Hematopoietic multipotent progenitor cell treated with erythropoietin and hydrocortisone succinate and interleukin-3 and kit ligand, for 17 days (in vitro differentiated cells): ENCODE measurements at places on chromosomes 2 and 18.

DNA sequence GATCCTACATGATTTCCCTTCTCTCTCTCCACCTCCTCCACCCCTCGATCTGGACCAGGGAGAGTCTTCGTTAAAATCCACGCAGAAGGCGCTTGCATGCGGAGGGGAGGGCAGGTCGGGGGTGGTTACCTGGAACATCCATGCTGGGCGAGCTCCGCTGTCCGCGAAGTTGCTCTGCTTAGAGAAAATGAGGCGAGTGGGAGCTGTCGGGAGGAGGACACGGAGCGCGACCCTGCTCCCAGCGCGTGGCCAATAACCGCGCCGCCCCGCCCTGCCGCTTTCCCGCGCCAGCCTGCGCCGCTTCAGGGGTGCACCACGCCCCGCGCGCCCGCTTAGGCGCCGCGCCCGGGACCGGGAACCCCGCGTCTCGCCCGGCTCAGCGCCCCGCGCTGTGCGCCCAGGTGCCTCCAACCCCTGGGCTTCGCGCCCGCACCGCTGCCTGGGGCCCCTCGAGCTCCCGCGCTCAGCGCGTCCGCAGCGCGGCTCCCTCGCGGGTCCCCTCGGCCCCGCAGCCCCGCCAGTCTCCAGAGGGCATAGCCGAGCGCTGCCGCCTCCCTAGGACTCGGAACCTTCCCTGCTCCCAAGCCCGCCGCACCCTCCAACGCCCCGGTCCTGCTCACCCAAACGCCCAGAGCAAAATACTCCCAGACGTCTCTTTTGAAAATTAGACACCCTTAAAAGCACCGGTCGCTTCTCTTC, 636 bp downstream of the CBLN2 start:
- no peak for DNase-seq

DNA sequence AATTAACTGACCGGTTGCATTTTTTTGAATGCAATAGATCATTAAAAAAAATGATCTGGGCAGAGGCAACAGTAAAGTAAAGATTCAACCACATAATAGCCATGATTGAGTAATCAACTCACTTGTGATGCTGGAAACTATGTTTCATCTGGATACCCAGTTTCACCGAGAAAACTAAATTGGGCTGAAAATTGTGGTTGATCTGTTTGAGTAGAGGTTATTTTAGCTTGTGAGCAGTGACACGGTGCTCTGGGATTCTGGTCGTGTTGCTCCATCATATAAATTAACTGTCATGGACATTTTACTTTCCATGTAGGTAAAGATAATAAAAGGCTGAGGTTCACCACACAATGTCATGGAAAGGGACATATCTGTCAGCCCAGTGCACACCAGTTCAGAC, 58.7 kb downstream of the CD226 start:
- no peak for DNase-seq

- DNase-seq = no peak
Observed at GRCh38 chr2:190847504-190848081, 33.0 kb upstream of the GLS start.

DNA sequence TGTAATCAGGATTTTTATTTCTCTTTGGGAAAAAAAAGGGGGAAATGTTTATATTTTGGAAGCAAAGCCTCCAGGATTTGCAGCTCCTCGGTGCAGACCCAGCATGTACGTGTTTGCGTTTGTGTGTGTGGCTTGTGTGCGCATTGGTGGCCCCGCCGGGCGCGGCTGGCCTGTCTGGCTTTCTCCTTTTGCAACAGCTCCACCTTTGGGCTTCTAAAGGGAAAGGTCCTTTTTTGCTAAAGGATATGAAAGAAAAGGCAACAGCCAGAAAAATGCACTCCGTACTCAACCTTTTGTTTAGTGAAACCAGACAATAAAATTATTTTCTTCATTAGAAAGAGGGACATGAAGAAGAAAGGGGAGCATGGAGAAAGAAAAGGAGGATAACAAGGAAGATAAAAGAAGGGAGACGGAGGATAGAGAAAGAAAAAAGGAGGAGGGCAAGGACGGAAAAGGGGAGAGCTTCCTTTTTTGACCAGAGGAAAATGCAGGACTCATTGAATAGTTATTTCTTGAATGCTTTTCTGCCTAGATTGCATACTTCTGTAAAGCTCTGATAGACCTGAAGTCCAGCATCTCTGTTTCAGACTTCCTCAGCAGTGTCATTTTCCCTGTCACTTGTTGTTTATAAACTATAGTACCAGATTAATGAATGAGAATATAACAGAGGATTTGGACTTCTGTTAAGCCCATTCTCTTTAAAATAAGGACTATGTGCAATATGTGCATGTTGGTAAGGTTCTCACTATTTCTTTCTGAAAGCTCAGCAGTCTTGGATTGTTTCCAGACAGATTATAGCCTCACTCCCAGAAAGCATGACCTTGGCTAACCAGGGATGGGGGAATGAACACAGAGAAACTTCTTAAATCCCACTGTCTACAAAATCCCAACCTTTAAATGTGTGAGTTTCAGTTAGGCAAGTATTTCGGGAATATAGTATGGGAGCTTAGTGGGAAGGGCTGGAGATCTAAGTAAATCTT, 563.1 kb upstream of the PIK3C3 start:
- DNase-seq = no peak

- no peak for DNase-seq
Observed at GRCh38 chr2:181723731-181724130, 43.4 kb upstream of the NEUROD1 start.
